ENCODE measurements at places on chromosomes 7 and 10.

DNA sequence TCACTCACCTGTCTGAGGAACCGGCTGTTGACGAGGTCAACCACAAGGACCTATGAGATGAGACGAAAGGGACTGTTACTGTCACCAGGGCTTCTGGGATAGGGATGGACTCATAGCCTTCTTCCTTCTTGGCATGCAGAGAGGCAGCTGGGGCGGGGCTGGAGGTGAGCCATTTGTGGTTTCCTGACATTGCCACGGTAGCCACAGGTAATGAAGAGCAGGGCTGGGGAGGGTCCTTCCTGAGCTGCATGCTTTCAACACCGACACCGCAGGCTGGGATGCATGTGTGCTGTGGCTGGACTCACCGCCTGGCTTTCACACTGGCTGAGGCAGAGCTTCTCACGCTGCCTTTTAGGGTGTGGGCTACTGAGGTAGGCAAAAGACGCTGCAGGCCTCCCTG is 46.4 kb upstream of the MKRN1 start:
- DNase-seq: no peak

DNA sequence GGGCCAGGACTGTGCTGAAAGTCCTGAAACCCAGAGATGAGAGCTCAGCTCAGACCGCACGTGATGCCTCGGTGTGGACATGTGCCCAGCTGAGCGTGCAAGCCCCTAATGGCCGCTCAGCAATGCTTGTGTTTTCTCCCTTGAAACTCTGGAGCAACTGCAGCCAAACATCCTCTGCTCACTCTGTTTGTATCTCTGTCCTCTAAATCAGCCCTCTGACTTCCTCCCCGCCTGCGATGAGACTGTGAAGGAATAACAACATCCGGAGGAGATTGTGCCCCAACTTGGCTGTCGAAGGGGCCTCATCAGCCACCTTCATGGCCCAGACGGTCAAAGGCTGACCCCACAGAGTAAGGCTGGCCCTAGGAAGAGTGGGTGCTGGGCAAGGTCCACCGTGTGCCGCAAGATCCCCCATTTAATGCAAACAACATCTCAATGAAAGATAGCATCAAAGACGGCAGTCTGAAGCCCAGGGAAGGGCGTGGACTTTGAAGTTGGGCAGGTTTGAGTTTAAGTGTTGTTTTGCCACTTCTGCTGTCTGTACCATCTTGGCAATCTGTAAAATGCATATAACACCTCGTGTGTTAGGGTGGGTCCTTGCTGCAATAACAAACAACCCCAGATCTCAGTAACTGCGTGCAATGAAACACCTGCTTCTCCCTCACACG is 39.9 kb downstream of the CALML3 start:
- no peak for DNase-seq

GRCh38 chr7:135964791-135965190 is 12.4 kb downstream of the MTPN start:
- DNase-seq: no peak

GRCh38 chr7:49564379-49564714 is 209.1 kb upstream of the VWC2 start:
- DNase-seq: no peak

DNA sequence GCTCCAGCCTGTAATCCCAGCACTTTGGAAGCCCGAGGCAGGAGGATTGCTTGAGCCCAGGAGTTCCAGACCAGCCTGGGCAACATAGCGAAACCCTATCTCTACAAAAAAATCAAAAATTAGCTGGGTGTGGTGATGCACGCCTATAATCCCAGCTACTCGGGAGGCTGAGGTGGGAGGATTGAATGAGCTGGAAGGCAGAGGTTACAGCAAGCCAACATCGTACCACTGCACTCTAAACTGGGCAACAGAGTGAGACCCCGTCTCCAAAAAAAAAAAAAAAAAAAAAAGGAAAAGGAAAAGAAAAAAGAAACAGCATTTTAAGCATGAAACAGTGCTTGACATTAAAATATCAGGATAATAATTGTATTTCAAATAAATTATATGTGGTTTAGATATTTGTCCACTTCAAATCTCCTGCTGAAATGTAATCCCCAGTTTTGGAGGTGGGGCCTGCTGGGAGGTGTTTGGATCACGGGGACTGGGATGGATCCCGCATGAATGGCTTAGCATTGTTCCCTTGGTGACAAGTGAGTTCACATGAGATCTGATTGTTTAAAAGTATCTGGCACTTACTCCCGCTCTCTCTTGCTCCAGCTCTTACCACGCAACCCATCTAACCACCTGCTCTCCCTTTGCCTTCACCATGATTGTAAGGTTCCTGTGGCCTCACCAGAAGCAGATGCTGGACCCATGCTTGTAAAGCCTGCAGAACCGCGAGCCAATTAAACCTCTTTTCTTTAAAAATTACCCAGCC is 103.4 kb downstream of the SRPK2 start:
- DNase-seq: no peak

DNA sequence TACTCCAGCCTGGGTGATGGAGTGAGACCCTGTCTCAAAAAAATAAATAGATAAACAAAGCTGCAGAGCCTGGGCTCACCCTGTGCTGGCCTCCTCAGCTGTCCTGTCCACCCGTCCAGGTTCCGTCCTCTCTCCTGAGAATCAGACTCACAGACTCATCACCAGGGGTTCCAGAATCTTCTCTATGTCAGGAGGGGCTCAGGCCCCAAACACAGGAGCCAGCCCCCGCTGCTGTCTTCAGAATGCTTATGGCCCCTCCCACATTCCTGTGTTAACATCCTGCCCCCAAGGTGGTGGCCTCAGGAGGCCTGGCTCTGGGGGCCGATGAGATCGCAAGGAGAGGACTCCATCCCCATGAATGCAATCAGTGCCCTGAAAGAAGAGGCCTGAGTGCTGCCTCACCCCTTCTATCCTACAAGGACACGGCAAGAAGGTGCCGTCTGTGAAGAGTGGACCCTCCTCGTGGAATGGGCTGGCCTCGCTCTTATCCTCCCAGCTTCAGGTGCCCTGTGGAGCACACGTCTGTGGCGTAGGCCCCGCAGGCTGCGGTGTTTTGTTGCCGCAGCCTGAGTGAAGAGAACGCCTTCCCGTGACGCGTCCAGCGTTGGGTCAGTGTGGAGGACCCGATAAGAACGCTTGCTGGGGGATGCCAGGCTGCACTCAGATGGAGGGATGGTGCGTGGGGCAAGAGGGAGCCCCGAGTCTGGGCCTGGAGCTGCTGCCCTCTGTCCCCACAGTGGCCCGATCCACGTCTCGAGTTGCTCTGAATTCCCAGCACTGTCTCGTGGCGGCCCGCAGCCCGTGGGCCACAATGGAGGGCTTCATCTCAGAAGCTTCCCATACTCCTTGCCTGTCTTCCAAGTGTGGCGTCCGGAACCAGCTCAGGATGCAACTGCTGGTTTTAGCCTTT is 77.1 kb downstream of the INPP5A start:
- DNase-seq: no peak

GRCh38 chr7:137985897-137986251 is 16.0 kb downstream of the CREB3L2 start:
- no peak for DNase-seq

- DNase-seq: no peak
Observed at GRCh38 chr10:28305553-28305952, 2.7 kb upstream of the MPP7 start.

All from stimulated activated CD4-positive, alpha-beta T cell treated with anti-CD3 and anti-CD28 coated beads, Interleukin-4, amount 100 ng/mL, for 24 hours (primary cell).